Activated CD4-positive, alpha-beta T cell treated with anti-CD3 and anti-CD28 coated beads, Interleukin-2, amount 10 ng/mL, durations not matched to agents 7 days and 5 days (primary cell): ENCODE measurements at places on chromosomes 3 and 15.
A peak's percentile ranks its signal among the peaks of the same experiment; 100 is the strongest.

DNA sequence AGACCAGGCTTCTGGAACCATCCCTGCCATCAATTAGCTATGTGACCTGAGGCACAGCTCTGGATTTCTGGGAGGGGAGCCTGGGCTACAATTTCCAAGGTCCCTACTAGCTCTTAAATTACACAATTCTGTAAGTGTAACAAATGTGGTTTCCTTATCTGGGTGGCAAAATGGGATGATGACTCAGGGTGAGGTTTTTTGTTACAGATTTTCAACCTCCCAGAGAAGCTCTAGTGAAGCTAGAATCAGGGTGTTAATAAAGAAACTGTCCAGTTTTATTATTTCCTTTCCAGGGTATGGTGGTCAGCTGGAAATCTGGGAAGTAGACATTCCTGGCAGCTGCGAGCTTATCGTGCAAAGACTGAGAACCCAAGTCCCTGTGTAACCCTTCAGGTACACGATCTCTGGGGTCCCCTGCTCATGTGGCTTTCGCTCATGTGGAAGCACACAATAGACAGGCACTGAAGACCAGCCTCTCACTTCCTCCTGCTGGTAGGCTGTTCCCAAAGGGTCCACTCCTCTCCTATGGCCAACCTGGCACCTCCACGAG is 7.3 kb downstream of the RAB27A start:
- no peak for DNase-seq

GRCh38 chr3:58570851-58571250 is 6.3 kb downstream of the FAM107A start:
- no peak for DNase-seq

- no peak for DNase-seq
These were observed 237.5 kb downstream of the ADAMTS17 start for GRCh38 chr15:100104245-100104644.

GRCh38 chr3:159857840-159858239 is 130.8 kb upstream of the IL12A start:
- DNase-seq, result no peak

DNA sequence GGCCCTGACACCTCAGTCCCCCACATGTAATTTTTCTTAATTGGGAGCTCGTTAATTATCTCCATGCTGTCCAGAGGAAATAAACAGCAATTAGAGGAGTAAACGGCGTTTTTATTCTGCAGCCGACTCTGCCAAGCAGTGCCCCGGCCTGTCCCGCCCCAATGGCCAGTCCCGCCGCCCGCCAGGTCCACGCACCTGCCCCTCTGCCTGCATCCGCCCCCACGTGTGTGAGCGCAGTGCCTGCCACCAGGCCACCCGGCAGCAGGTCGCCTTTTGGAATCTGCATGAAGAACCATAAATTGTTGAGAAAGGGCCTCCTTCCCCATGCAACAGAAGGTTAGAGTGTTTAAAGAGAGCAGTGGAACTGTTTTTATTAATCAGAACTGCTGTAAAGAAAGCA is 87.5 kb upstream of the LINGO1 start:
- DNase-seq, result no peak

DNA sequence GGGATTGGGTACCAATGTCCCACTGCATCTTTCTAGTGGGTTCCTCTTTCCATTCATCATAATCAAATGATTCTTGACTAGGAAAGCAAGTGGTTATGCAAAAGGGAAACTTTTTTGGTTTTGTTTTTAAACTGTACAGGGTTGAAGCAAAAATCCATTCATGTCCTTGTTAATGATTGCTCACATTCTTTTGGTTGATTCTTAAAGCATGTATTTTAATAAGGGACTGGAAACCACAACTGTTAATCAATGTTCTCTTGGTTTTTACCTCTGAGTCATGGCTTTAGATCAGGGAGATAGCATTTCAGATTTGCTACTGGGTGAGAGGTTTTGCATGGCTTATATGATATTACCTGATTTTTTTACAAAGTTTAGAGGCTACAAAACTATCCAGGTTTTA is 371.7 kb upstream of the RGMA start:
- no peak for DNase-seq

DNA sequence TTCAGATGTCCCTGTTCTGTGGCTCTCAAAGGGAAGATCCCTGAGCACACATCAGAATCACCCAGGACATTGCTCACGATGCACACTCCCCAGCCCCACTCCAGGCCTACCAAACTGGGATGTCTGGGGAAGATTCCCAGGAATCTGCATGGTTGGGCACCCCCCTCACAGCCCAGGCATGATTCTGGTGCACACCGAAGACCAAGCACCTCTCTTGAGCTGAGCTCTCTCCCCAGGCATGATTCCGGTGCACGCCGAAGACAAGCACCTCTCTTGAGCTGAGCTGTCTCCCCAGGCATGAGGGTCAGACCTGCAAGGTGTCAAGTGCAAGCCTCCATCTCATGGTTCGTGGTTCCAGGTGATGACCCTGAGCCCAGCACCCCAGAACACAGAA is 112.2 kb upstream of the MEF2A start:
- DNase-seq, result peak; percentile 4

GRCh38 chr3:101256511-101256910 is 63.9 kb downstream of the IMPG2 start:
- no peak for DNase-seq

- no peak for DNase-seq
These were observed 149.5 kb upstream of the EPHA3 start for GRCh38 chr3:88957711-88958439.

- DNase-seq, result no peak
These were observed 4.1 kb downstream of the TF start for GRCh38 chr3:133750259-133750656.

DNA sequence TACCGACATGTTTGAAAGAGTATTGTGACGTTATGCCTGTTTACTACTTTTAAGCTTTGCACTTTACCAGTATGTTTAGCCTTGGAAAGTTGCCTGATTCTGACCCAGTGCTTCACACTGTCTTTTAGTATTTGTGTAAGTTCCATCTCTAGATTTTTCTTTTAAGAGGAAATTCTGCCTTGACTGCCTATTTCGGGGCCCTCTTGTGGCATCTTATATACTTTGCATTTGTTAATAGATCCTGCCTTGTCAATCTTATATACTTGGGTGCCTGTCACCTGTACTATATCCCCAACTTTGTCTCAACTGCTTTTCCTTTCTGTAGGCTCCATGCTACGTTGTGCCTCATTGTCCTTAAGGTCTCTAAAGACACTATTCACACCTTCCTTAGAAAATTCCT is 244.6 kb downstream of the STXBP5L start:
- DNase-seq, result no peak

DNA sequence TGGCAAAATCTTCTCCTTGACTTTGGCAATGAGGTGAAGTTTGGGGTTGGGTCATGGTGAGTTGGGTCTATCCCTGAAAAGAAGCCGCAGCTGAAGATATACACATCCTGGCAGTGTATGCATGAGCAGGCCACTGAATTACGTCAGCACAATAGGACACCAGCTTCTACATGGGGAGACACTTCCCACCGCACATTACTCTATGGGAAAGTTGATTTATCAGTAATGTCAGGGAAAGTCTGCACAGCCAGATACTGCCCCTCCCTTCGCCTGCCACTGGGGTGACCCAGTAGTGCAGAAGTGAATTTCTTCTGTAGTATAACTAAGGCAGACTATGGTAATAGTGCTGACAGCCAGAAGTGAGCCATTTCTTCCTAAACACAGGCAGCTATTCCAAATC is 245.0 kb downstream of the NTRK3 start:
- DNase-seq, result no peak

GRCh38 chr3:120615847-120616609 is 19.9 kb downstream of the NDUFB4 start:
- DNase-seq, result no peak

DNA sequence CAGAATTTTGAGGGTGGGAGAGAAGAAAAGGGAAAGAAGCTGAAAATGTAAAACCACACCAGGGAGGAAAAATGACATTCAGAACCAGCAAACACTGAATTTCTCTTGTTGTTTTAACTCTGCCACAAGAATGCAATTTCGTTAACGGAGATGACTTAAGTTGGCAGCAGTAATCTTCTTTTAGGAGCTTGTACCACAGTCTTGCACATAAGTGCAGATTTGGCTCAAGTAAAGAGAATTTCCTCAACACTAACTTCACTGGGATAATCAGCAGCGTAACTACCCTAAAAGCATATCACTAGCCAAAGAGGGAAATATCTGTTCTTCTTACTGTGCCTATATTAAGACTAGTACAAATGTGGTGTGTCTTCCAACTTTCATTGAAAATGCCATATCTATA is 15.5 kb downstream of the GREM1 start:
- DNase-seq, result no peak

GRCh38 chr3:128591738-128592426 is 58.7 kb downstream of the RPN1 start:
- no peak for DNase-seq

- DNase-seq, result no peak
These were observed 974.4 kb upstream of the ALCAM start for GRCh38 chr3:104392327-104392726.

GRCh38 chr15:58856086-58856485 is 77.4 kb downstream of the SLTM start:
- no peak for DNase-seq

DNA sequence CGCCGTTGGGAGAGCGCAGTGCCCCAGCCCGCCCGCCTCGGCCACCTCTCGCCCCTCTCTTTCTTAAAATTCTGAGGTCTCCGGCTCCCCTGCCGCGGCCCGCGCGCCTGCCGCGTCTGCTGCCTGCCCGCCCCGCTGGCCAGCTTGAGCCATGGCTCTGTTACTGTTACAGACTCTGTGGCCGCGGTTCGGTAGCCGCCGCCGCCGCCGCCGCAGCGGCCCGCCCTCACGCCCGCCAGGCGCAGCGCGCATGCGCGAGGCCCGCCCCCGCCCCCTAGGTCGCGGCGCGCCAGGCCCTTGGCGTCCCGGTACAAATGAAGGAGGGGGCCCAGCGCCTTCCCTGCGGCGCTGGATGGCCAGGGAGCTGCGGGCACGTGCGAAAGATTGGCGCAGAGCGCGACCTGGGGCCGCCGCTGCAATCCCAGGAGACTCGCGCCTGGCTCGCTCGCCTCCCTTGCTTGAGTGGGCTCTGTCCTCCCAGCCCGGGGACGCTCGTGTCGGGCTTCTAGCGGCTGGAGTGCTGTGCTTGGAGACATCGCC is at the start of gene ONECUT1:
Gene ONECUT1, minus strand, starts transcription at position 168 of the 540 bp plus-strand sequence. CDS start 452 bp downstream, outside the sequence.
- DNase-seq, result peak; percentile 29
